ENCODE measurements at places on chromosomes 5 and 9.
A peak's percentile ranks its signal among the peaks of the same experiment; 100 is the strongest.

GRCh38 chr5:175343308-175343707 is 100.7 kb downstream of the DRD1 start:
- no peak for DNase-seq
- no peak overlapping the region for H3K4me3 ChIP-seq
- no peaks in the 10 kb centered on the region for H3K27me3 ChIP-seq
- H3K27ac ChIP-seq = no peak overlapping the region
- H3K4me1 ChIP-seq = no peaks in the 10 kb centered on the region
- H3K36me3 ChIP-seq = no peaks in the 10 kb centered on the region

GRCh38 chr5:134545070-134545868 is 19.8 kb downstream of the JADE2 start:
- H3K4me1 ChIP-seq = peaks cover 59% of the 10 kb centered on the region
- H3K27ac ChIP-seq = peak overlapping the region; percentile 81
- DNase-seq = no peak
- peak overlapping the region; percentile 57 for H3K4me3 ChIP-seq
- no peaks in the 10 kb centered on the region for H3K27me3 ChIP-seq
- peaks cover 66% of the 10 kb centered on the region for H3K36me3 ChIP-seq

DNA sequence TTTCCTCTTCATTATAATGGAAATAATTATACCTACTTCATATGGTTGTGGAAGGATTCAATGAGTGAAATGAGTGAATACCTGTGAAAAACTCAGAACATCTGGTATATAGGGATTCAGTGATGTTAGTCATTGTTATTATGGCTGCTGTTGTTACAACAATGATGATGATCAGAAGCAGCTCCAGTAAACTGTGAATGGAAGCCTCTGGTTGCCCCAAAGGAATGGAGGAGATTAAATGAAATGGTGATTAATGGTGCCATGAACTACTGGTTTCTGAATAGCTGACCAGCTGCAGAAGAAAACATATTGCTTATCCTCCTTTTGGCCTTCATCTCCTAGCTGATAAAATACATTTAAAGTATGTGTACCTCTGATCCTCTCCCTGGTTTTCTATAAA is 372.0 kb downstream of the ARHGEF28 start:
- H3K27ac ChIP-seq = no peak overlapping the region
- no peaks in the 10 kb centered on the region for H3K4me1 ChIP-seq
- no peaks in the 10 kb centered on the region for H3K36me3 ChIP-seq

- H3K4me3 ChIP-seq = no peak overlapping the region
- H3K4me1 ChIP-seq = peaks cover 16% of the 10 kb centered on the region
- DNase-seq = no peak
- H3K27me3 ChIP-seq = peaks cover 35% of the 10 kb centered on the region
- no peak overlapping the region for H3K27ac ChIP-seq
- H3K36me3 ChIP-seq = no peaks in the 10 kb centered on the region
Observed at GRCh38 chr5:78507531-78507930, 141.0 kb downstream of the LHFPL2 start.

DNA sequence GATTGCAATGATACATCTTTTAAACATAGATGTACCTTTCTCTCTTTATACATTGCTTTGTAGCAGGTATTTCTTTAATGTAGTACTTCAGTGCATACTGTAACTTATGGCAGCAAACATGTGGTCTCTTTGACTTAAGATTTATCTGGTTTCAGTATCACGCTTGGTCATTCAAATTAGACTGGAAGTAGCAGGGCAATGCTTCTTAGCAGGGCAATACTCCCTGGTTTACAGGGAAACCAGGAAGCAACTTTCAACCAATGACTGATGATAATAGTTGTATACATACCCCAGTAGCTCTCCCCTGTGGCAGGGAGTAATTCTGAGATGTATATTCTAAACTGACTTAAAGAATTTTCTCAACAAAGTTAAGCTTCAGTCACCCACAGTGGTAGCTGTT is 761.1 kb upstream of the CDH10 start:
- no peaks in the 10 kb centered on the region for H3K36me3 ChIP-seq
- H3K27me3 ChIP-seq = no peaks in the 10 kb centered on the region
- H3K27ac ChIP-seq = no peak overlapping the region
- DNase-seq = no peak
- no peak overlapping the region for H3K4me3 ChIP-seq

DNA sequence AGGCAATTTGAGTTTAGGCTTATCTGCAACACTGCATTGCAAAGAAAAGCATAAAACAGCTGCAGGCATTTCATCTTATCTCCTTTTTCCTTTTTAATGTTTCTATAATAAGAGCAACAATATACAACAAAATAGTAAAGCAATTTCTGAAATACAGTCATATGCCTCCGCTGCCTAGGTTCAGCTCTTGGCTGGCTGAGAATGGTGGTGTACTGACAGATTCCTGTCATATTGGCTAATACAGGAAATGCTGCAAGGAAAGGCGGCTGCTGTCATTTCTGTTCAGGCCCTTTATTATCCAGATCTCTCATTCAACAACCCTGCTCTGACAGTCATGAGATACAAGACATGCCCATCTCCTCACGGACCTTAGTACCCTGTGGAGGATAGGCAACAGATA is 677.0 kb downstream of the TAF11L14 start:
- H3K27me3 ChIP-seq = no peaks in the 10 kb centered on the region
- H3K27ac ChIP-seq = no peak overlapping the region
- DNase-seq = no peak

DNA sequence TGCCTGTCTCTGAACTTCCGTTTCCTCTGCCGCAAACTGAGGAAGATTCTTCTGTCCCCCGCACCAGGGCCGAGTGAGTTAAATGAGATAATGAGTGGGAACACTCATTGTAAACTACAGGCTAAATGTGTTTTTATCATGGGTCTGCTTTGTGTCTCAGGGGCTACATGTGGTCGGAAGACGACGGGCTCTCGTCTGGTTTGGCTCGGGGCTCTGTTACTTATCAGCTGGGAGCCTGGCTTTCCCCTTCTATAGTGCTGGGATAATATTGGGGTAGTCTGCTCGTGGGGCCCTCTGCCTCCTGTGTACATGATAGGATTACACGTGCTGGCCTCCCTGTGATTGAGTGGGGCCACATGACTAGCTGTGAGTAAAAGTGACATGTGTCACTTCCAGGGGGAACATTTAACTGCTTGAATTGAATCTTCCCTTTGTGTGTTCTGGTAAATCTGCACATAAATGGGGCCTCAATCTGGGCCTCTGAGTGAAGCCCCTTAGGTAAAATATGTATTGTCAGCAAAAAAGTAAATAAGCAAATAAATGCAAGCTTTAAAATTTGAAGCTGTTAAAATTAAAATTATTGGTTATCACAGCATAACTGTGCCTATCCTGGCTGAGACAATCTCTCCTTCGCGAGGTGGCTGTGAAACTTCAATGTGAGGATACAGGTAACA is 86.9 kb upstream of the SH3PXD2B start:
- H3K4me3 ChIP-seq = no peak overlapping the region
- H3K36me3 ChIP-seq = no peaks in the 10 kb centered on the region
- H3K27me3 ChIP-seq = peaks cover 2% of the 10 kb centered on the region
- H3K4me1 ChIP-seq = no peaks in the 10 kb centered on the region
- H3K27ac ChIP-seq = no peak overlapping the region

DNA sequence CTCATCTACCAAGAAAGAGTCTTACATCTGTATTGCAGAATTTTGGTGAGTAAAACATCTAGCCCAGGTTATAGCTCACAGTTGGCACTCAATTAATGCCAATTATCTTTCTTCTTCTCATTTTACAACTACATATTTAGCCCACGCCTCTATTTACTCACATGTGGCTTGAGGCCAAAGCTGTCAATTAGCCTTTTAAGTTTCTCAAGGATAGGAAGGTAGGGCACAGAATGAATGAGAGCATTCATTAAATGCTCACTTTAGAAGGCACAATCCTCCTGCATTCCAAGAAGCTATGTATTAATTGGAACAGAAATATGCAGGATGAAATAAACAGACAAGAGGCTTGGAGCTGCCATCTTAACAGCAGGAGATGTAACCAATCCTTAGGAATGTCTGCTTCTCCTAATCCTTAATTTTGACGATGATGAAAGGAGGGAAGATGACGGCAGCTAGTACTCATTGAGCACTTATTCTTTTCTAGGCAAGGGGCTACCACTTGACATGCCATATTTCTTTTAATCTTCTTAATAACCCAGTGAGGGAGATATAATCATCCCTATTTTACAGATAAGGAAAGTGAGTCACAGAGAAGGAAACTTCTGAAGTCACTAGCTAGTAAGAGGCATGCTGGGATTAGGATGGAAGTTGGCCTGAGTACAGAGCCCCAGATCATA is 30.8 kb upstream of the PANK3 start:
- no peak for DNase-seq
- H3K4me1 ChIP-seq = peaks cover 8% of the 10 kb centered on the region
- H3K27ac ChIP-seq = no peak overlapping the region

DNA sequence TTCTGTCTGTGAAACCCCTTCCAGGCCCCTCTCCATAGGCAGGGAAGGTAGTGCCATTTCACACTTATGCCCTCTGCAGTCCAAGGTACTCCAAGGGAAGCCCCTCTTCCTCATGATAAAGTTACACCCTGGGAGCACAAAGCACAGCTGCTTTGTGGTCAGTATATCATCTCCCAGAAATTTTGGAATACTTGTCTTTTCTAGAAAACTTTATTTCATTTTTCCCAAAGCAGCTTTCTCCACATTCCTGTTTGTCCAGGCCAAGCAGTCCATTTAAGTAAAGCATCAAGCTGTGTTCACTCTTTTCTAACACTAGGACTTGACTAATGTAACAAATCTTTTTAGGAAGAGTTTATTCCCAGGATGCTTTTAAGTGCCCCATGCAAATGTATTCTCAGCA is 371.8 kb upstream of the RGMB start:
- H3K4me3 ChIP-seq = no peak overlapping the region
- H3K27me3 ChIP-seq = no peaks in the 10 kb centered on the region
- H3K27ac ChIP-seq = no peak overlapping the region
- no peak for DNase-seq

Measured in CD4-positive, CD25-positive, alpha-beta regulatory T cell (primary cell).